ENCODE measurements at places on chromosomes 13 and 19.

DNA sequence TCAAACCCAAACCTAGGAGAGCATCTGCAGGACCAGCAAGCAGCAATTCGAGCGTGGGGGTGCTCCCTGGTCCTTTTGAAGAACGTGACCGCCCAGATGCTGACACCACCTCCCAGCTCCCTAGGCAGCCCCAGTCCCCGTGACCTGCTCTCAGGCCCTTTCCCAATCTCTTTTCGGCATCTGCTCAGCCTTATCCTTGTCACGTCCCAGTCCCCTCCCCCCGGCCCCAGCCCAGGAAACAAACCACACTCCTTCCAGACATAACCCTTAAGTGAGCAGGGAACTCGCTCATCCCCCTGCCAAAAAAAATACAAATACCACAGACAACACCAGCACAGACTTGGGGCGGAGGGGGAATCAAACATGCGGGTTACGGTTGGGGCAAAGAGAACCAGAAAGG, 3.3 kb downstream of the MLLT1 start:
- no peaks in the 10 kb centered on the region for H3K27me3 ChIP-seq
- no peak overlapping the region for H3K27ac ChIP-seq
- peaks cover 6% of the 10 kb centered on the region for H3K36me3 ChIP-seq
- H3K4me3 ChIP-seq, result peak overlapping the region; percentile 31
- H3K4me1 ChIP-seq, result peaks cover 58% of the 10 kb centered on the region

- no peak for DNase-seq
- H3K4me1 ChIP-seq, result peaks cover 2% of the 10 kb centered on the region
- H3K4me3 ChIP-seq, result no peak overlapping the region
These were observed 60.6 kb downstream of the COLGALT1 start for GRCh38 chr19:17615889-17616685.

- H3K36me3 ChIP-seq, result no peaks in the 10 kb centered on the region
- H3K27ac ChIP-seq, result no peak overlapping the region
- H3K27me3 ChIP-seq, result peaks cover 39% of the 10 kb centered on the region
- no peak for DNase-seq
- H3K4me1 ChIP-seq, result peaks cover 12% of the 10 kb centered on the region
These were observed 69.8 kb upstream of the STARD13 start for GRCh38 chr13:33355201-33355895.

GRCh38 chr13:110774051-110774450, 60.6 kb downstream of the ING1 start:
- peaks cover 2% of the 10 kb centered on the region for H3K4me1 ChIP-seq
- no peak overlapping the region for H3K4me3 ChIP-seq
- H3K27ac ChIP-seq, result no peak overlapping the region
- no peaks in the 10 kb centered on the region for H3K36me3 ChIP-seq
- H3K27me3 ChIP-seq, result peaks cover 18% of the 10 kb centered on the region

GRCh38 chr19:15672580-15673175, at the start of gene CYP4F12:
Gene CYP4F12 (plus strand): TSS chr19:15673087. CDS start chr19:15673530, 443 bp downstream.
- peaks cover 3% of the 10 kb centered on the region for H3K27me3 ChIP-seq
- peaks cover 16% of the 10 kb centered on the region for H3K4me1 ChIP-seq
- H3K27ac ChIP-seq, result no peak within 1 kb of the TSS

DNA sequence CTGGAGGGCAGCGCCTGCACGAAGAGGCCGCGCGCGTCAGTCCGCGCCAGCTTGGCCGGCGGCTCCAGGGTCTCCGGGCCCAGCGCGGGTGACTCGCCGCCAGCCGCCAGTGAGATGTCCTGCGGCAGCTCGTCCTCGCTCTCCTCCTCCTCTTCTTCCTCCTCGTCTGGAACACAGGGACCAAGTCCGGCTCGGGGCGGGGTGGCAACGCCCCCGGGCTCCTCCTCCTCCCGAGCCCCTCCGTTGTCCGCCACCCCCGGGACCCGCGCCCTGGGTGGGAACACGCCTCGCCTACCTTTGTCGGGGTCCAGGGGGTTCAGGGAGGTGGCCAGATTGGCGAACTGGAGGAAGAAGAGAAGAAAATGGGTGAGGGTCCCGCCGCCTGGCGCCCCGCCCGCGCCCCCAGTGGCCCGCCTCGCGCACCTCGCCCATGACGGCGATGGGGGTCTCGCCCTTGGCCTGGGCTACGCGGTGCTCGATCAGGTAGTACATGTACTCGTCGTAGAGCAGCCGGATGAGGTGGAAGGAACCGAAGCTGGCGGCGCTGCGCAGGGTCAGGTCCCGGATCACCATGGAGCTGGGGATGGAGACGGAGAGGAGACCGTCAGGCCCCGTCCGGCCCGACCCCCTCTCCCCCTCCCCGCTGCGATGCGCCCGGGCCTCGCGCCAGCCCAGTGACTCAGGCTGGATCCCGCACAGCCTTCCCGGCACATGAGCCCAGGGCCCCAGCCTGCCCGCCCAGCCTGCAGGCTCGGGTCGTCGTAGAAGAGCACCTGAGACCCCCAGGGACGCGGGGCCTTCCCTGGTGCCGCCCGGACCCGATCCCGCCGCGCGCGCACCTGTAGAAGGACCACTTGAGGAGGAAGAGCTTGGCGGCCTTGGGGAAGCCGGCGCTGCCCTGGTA, 10.6 kb downstream of the DCAF15 start:
- H3K36me3 ChIP-seq, result peaks cover 13% of the 10 kb centered on the region
- H3K27ac ChIP-seq, result no peak overlapping the region
- H3K4me1 ChIP-seq, result no peaks in the 10 kb centered on the region
- DNase-seq, result no peak
- H3K27me3 ChIP-seq, result no peaks in the 10 kb centered on the region

DNA sequence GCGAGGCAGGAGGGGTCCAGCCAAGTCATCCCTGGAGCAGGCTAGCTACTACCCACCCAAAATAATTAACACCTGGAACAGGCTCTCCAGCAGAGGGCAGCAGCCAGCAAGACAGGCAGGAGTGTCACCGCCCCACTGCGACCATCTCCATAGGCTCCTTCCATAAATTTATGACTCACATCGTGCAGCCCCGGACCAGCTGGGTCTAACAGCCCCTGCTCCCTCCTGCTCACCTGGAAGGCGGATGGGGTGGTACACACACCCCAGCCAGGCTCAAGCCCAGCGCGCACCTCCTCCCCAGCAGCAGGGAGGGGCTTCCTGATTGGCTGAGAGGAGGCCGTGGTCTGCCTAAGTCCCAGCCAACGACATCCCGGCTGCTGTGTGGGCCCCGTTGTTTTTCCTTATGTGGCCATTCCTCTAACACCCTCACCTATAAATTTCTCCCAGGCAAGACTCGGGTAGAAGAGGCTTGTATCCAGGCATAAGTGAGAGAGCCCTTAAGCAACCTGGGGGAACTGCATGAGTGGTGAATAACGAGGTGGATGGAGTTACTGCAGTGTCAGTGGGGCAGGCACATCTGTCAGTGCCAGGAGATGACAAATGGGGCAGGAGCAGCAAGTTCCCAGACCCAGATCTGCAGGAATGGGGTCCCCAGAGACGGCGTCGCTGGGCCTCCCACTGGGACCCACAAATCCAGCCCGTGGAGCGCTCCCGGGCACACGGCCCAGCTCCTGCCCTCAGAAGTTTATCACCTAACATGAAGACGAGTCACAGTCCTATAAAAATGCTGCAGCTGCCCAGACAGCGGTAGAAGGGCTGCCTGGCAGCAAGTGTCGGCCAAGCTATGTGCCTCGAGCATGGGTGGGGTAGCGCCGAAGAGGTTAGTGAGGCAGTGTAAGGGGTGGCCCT, 43.1 kb downstream of the CEBPG start:
- peaks cover 6% of the 10 kb centered on the region for H3K4me1 ChIP-seq
- no peaks in the 10 kb centered on the region for H3K36me3 ChIP-seq
- H3K4me3 ChIP-seq, result peak overlapping the region; percentile 42
- no peak overlapping the region for H3K27ac ChIP-seq
- H3K27me3 ChIP-seq, result no peaks in the 10 kb centered on the region

- H3K27me3 ChIP-seq, result no peaks in the 10 kb centered on the region
- peak overlapping the region; percentile 80 for H3K4me3 ChIP-seq
- DNase-seq, result peak; percentile 77
- H3K4me1 ChIP-seq, result peaks cover 64% of the 10 kb centered on the region
These were observed 6.7 kb downstream of the NAPSA start for GRCh38 chr19:50358483-50359327.

GRCh38 chr13:87172166-87172835, 498.9 kb upstream of the SLITRK5 start:
- no peaks in the 10 kb centered on the region for H3K27me3 ChIP-seq
- H3K36me3 ChIP-seq, result no peaks in the 10 kb centered on the region
- no peak for DNase-seq
- H3K4me3 ChIP-seq, result no peak overlapping the region
- H3K4me1 ChIP-seq, result no peaks in the 10 kb centered on the region

DNA sequence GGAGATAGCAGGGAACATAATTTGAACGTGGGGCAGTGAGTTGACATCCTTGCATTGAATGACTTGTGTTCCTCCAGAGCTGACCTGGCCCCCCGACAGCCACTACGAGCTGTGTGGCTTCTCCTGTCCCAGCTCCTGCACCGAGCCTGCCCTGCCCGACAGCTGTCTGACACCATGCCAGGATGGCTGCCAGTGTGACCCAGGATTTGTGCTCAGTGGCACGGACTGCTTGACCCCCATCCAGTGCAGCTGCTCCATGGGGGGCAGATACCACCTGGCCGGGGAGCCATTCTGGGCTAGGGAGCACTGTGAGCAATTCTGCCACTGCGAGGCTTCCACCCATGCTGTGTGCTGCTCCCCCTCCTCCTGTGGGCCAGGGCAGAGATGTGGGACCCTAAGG, 29.2 kb upstream of the FXYD3 start:
- no peak overlapping the region for H3K4me3 ChIP-seq
- peaks cover 6% of the 10 kb centered on the region for H3K27me3 ChIP-seq
- peaks cover 16% of the 10 kb centered on the region for H3K4me1 ChIP-seq
- no peak for DNase-seq

- H3K27me3 ChIP-seq, result no peaks in the 10 kb centered on the region
- peaks cover 12% of the 10 kb centered on the region for H3K4me1 ChIP-seq
- H3K4me3 ChIP-seq, result no peak overlapping the region
These were observed 16.8 kb upstream of the AKAP8 start for GRCh38 chr19:15396436-15396835.

- DNase-seq, result no peak
- H3K4me1 ChIP-seq, result peaks cover 11% of the 10 kb centered on the region
- peaks cover 7% of the 10 kb centered on the region for H3K27me3 ChIP-seq
- no peak overlapping the region for H3K27ac ChIP-seq
- no peaks in the 10 kb centered on the region for H3K36me3 ChIP-seq
These were observed 20.0 kb upstream of the LGALS14 start for GRCh38 chr19:39684267-39684666.

- peaks cover 27% of the 10 kb centered on the region for H3K4me1 ChIP-seq
- H3K4me3 ChIP-seq, result peak overlapping the region; percentile 86
- peak overlapping the region; percentile 89 for H3K27ac ChIP-seq
- no peaks in the 10 kb centered on the region for H3K27me3 ChIP-seq
- DNase-seq, result no peak
These were observed 695 bp downstream of the TICAM1 start for GRCh38 chr19:4830768-4831265.

DNA sequence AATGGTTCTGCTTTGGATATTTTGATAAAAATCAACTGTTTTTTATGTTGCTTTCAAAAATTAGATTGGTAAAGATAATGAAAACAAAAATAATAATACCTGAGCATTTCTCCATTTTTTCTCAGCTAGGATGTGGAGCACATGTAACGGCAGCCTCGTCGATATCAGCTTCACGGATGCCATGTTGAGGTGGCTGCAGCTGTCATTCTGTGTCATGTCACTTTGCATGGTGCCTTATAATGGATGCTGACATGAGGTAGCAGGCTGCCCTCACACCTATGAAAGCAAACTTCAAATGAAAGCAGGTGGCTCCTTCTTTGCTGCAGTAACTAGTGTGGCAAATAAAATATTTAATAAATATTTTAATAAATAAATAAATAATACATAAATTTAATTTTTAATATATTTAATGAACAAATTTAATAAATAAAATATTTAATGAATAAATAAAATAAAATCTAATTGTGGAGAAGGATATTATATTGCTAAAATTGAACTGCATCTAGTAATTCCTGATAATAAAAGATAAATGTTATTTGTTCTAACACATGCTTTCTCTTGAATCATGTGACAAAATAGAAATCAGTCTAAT, 955.7 kb upstream of the SLC10A2 start:
- DNase-seq, result no peak
- H3K4me3 ChIP-seq, result no peak overlapping the region
- H3K27ac ChIP-seq, result no peak overlapping the region
- H3K4me1 ChIP-seq, result no peaks in the 10 kb centered on the region
- H3K27me3 ChIP-seq, result no peaks in the 10 kb centered on the region

GRCh38 chr13:26525528-26525927, 32.0 kb upstream of the WASF3 start:
- no peaks in the 10 kb centered on the region for H3K36me3 ChIP-seq
- no peak for DNase-seq
- H3K4me3 ChIP-seq, result no peak overlapping the region
- H3K27me3 ChIP-seq, result peaks cover 2% of the 10 kb centered on the region
- no peak overlapping the region for H3K27ac ChIP-seq
- H3K4me1 ChIP-seq, result no peaks in the 10 kb centered on the region
